ENCODE measurements at places on chromosomes 6 and 20. TPM values are rescaled to one million over a fixed set of nuclear protein-coding genes. Genes with fewer than 3 reads are reported as not detected.

- no peak for DNase-seq
- H3K4me3 ChIP-seq = no peak overlapping the region
- no peaks in the 10 kb centered on the region for H3K4me1 ChIP-seq
- H3K36me3 ChIP-seq = no peaks in the 10 kb centered on the region
Measured at GRCh38 chr20:8272766-8273165, 140.7 kb downstream of the PLCB1 start.

DNA sequence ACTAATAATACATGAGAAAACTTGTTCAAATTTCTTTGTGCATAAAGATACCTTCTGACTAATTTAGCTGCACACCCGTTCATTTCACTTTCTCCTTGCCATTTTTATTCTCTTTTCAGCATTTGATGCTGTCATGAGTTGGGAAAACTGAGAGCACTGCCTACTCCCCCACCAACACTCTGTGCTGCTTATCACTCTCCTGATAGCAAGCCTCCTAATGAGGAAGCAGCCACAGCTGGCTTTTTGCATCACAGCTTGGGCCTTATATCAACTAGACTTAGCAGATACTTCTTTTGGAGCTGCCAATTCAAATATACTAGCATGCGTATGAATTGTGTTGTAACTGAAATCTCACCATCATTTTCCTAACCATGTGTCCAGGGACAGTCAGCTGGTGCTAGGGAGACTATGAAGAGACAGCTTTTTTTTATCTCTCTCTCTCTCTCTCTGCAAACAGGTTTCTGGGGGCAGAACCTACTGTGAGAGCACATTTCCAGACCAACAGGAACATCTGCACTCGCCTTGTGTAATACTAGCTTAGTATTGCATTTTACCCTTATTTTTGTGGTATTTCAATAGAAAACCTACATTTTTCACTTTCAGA, 699.0 kb downstream of the KHDRBS2 start:
- no peaks in the 10 kb centered on the region for H3K27me3 ChIP-seq
- no peak overlapping the region for H3K4me3 ChIP-seq
- no peaks in the 10 kb centered on the region for H3K4me1 ChIP-seq
- no peaks in the 10 kb centered on the region for H3K36me3 ChIP-seq
- DNase-seq = no peak
- H3K27ac ChIP-seq = no peak overlapping the region

DNA sequence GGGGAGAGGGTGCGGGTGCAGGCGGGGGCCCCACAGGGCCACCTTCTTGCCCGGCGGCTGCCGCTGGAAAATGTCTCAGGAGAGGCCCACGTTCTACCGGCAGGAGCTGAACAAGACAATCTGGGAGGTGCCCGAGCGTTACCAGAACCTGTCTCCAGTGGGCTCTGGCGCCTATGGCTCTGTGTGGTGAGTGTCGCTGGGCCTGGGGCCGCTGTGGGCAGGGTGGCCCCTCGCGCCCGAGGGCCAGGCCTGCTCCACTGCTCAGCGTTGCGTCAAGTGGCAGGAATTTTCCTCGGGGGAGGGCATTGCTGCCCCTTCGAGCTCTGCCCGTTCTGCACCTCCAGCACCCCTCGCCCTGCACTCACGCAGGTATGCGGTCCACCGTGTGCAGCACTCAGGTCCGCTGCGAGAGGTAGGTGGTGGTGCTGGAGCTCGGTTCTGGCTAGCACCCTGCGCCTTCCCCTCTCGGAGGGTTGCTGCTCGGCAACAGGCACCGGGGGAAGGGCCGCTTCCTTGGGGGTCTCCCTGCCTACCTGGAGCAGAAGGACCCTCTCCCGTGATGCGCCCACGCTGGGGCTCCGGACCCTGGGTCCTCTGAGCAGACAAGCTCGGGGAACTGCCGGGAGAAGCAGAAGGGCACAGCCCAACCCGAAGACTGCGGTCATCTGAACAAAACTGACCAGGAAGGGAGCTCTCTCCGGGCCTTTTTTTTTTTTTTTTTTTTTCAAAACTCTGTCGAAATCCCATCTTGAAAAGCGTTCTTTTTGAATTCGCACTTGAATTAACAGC, 674 bp downstream of the MAPK14 start:
- H3K4me3 ChIP-seq = peak overlapping the region; percentile 98
- peak overlapping the region; percentile 68 for H3K27ac ChIP-seq
- peaks cover 7% of the 10 kb centered on the region for H3K4me1 ChIP-seq
- no peaks in the 10 kb centered on the region for H3K27me3 ChIP-seq
- H3K36me3 ChIP-seq = no peaks in the 10 kb centered on the region

DNA sequence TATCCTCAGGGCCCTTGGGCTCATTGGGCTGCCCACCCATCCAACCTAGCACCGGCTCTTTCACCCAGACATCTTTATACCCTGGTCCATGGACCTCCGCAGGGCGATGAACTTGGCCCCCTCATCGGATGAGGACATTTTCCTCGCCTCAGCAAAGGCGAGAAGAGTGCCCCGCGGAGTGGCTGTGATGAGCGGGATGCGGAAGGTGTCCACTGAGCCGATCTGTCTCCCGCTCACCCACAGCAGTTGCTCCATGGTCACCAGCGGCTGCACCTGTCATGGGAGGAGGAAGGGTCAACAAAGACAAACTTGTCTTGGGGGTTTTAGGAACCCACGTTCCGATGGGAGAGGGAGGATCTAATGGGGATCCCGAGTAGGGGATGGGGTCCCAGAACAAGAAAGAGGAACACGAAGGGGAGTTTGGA, 690 bp downstream of the NEU1 start:
- H3K4me3 ChIP-seq = peak overlapping the region; percentile 53
- H3K36me3 ChIP-seq = no peaks in the 10 kb centered on the region
- H3K4me1 ChIP-seq = peaks cover 4% of the 10 kb centered on the region
- H3K27me3 ChIP-seq = no peaks in the 10 kb centered on the region
- no peak for DNase-seq
- H3K27ac ChIP-seq = peak overlapping the region; percentile 70

GRCh38 chr6:17556014-17556413, 44.1 kb upstream of the FAM8A1 start:
- no peaks in the 10 kb centered on the region for H3K27me3 ChIP-seq
- H3K36me3 ChIP-seq = no peaks in the 10 kb centered on the region
- H3K4me3 ChIP-seq = no peak overlapping the region
- no peak overlapping the region for H3K27ac ChIP-seq

DNA sequence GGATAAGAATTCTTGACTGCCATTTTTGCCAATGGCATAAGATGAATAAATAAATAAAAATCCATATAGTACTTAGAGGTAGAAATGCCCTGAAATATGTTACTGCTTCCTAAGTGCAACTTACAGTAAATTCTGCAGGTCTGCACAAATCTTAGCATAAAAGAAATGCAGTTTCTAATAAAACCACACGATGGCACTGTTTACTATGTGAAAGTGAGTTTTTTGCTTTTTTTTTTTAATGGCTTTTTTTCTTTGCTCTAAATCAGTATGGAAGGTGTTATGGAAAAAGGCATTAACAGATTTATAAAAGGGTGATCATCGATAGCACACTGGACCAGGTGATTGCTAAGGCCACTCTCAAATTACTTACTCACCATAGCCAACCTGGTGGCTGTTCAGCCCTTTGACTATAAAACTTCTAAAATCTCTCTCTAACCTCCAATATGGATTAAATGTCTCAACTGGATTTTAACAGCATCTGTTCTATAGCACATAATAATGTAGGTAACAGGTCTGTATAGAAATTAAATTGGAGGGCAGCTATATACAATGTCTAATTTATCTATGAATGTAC, 45.8 kb downstream of the AHI1 start:
- no peak overlapping the region for H3K4me3 ChIP-seq
- no peaks in the 10 kb centered on the region for H3K4me1 ChIP-seq
- no peaks in the 10 kb centered on the region for H3K36me3 ChIP-seq

DNA sequence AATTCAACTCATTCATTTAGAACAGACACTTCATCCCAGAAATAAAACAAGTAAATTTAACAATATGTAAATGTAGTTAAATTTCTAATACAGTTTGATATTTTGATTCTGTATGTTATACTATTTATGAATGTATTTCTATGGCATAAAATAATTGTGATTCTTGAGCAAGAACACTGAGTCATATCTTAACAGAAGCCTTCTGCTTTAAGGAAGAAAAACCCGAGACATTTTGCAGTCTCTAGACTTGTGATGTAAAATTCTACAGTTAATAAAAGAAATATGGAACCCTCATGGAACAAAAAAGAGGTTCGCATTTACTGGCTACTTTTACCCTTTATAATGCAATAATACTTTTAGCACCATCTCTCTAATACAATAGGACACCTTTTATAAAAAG, 47.9 kb upstream of the SCML4 start:
- H3K36me3 ChIP-seq = no peaks in the 10 kb centered on the region
- no peak for DNase-seq
- H3K27ac ChIP-seq = no peak overlapping the region
- no peak overlapping the region for H3K4me3 ChIP-seq
- H3K4me1 ChIP-seq = no peaks in the 10 kb centered on the region
- H3K27me3 ChIP-seq = no peaks in the 10 kb centered on the region

- no peaks in the 10 kb centered on the region for H3K27me3 ChIP-seq
- DNase-seq = no peak
- H3K36me3 ChIP-seq = no peaks in the 10 kb centered on the region
- peaks cover 8% of the 10 kb centered on the region for H3K4me1 ChIP-seq
- no peak overlapping the region for H3K4me3 ChIP-seq
- H3K27ac ChIP-seq = no peak overlapping the region
Measured at GRCh38 chr6:111743360-111743759, 129.9 kb downstream of the FYN start.

- no peaks in the 10 kb centered on the region for H3K36me3 ChIP-seq
- peak overlapping the region; percentile 87 for H3K4me3 ChIP-seq
- no peaks in the 10 kb centered on the region for H3K27me3 ChIP-seq
- H3K27ac ChIP-seq = peak overlapping the region; percentile 88
- peaks cover 3% of the 10 kb centered on the region for H3K4me1 ChIP-seq
Measured at GRCh38 chr6:3752531-3753227, 1.2 kb upstream of the PXDC1 start.

DNA sequence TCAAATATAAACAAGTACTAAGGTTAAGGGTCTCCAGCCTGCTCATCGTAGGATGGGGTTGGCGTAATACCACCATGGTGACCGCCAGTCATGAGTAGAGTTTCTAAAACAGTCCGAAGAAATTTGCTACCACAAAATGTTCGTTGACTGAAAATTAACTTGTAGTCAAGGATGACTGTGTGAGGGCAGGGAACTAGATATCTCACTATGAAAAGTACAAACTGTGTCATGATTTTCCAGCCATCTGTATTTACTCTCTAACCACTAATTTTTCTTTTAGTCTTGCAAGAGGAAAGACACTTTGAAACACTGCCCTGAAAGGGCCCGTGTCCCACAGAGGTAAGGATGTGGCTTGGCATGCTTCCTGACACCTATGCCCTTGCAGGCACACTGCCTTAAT, 99.7 kb downstream of the IRF4 start:
- no peak for DNase-seq
- no peaks in the 10 kb centered on the region for H3K4me1 ChIP-seq
- no peaks in the 10 kb centered on the region for H3K27me3 ChIP-seq

DNA sequence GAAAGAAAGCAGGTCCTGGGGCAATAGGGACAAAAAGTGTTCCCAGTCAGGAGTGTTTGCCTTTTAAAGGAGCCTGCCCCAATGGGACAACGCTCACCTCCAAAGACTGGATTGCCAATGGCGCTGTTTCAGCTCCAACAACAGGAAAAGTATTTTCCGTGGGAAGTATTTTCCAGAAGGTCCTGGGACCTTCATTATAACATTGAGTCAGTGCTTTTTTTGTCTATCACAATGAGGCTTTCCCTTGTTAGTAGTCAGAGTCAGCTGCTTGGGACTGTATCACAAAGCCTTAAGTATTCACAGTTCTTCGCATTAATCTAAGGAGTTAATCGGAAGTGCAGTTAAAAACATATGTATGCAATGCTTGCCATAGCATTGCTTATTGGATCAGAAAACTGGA, 17.3 kb downstream of the TRAF3IP2 start:
- no peaks in the 10 kb centered on the region for H3K36me3 ChIP-seq
- no peak overlapping the region for H3K27ac ChIP-seq
- H3K27me3 ChIP-seq = no peaks in the 10 kb centered on the region
- H3K4me3 ChIP-seq = no peak overlapping the region
- H3K4me1 ChIP-seq = peaks cover 25% of the 10 kb centered on the region
- no peak for DNase-seq

GRCh38 chr6:110755411-110755834, 59.8 kb downstream of the CDK19 start:
- H3K4me1 ChIP-seq = no peaks in the 10 kb centered on the region
- H3K27ac ChIP-seq = no peak overlapping the region
- H3K36me3 ChIP-seq = no peaks in the 10 kb centered on the region

DNA sequence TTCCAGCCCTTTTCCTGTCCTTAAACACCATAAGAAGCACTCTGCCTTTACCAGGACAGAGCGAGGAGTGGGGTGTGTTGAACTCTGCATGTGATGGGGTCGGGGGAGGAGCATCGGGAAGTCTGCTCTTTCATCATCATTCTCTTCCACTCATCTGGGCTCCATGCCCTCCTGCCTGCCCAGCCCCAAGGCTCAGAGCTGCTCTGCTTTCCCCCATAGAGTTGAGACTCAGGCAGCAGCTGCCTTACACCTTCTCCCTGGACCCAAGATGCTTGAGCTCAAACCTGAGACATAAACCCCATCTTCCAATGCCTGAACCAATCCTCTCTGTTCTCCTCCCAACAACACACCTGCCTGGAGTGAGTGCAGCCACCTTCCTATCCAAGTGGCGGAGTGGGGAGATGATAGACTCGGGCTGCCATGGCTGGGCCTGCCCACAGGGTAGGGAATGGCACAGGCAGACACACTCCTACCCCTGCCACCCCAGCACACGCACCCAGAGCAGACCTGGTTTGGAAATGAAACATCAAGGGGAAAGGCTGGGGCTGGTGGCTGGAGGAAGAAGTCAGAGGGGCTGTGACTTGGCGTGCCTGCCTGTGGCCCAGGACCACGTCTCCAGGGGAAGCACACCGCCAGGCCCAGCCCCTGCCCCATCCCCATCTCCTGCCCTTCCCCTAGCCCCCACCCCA, 28.4 kb downstream of the TFEB start:
- peak; percentile 34 for DNase-seq
- no peaks in the 10 kb centered on the region for H3K36me3 ChIP-seq
- H3K27me3 ChIP-seq = no peaks in the 10 kb centered on the region

- no peaks in the 10 kb centered on the region for H3K36me3 ChIP-seq
- H3K27ac ChIP-seq = no peak overlapping the region
- H3K27me3 ChIP-seq = no peaks in the 10 kb centered on the region
- DNase-seq = no peak
- peaks cover 10% of the 10 kb centered on the region for H3K4me1 ChIP-seq
- no peak overlapping the region for H3K4me3 ChIP-seq
Measured at GRCh38 chr20:10315138-10315537, 96.5 kb downstream of the SNAP25 start.

DNA sequence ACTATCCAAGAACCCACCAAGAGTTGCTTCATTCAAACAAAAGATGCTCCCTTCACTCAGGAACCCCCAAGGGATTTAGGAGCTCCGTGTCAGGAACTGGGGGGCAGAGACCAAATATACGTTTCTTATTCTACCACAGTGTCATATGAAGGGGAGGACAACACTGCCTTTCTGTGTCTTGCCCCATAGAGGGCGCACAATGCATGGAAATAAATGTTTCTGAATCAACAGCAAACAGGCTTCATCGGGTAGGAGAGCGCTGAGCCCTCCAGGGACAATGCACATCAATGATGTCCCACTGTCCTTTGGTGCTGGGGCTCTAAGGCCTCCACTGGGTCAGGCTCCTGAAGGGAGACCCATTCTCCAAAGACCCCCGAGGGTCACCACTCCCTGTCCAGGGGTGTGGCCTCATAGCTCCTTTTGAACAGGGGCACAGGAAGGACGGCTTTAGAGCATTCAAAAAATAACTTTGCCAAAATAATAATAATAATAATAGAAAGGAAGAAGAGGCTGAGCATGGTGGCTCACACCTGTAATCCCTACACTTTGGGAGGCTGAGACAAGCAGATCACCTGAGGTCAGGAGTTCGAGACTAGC, 31.1 kb downstream of the PLG start:
- DNase-seq = peak; percentile 39
- no peaks in the 10 kb centered on the region for H3K4me1 ChIP-seq
- no peaks in the 10 kb centered on the region for H3K27me3 ChIP-seq
- no peaks in the 10 kb centered on the region for H3K36me3 ChIP-seq
- no peak overlapping the region for H3K4me3 ChIP-seq

SAMD3 gene
- total RNA-seq = 7.4 TPM

PRR3 gene
- total RNA-seq = 11.9 TPM

TMEM14C gene
- 99.4 TPM for total RNA-seq

Data from ovary (tissue), 10 donors.